ENCODE measurements at places on chromosomes 5 and 9. TPM values are rescaled to one million over a fixed set of nuclear protein-coding genes. Genes with fewer than 3 reads are reported as not detected.

Gene TMC1
- total RNA-seq, result 0.82 TPM

Gene LAMC3
- total RNA-seq, result 10.5 TPM

Gene FOXD1
- 0.46 TPM for total RNA-seq

Gene TRIM7
- 0.46 TPM for total RNA-seq

Gene SPACA9
- 21.2 TPM for total RNA-seq

Gene RIC1
- 19.4 TPM for total RNA-seq

Gene BTNL8
- 1.5 TPM for total RNA-seq

Gene ELOVL7
- total RNA-seq, result 5.9 TPM

Gene SGCD
- 20.9 TPM for total RNA-seq

GRCh38 chr5:168353216-168353957 is 61.9 kb downstream of the WWC1 start:
- no peak for DNase-seq

GRCh38 chr5:170508036-170508435 is 4.2 kb downstream of the KCNIP1 start:
- no peak for DNase-seq

- peak; percentile 85 for DNase-seq
These were observed at the start of gene PALM2AKAP2 for GRCh38 chr9:109779711-109780452. PALM2AKAP2 (plus strand) TSS chr9:109780198; CDS start chr9:109780489, 291 bp downstream.

GRCh38 chr5:143583409-143583808 is 179.9 kb upstream of the NR3C1 start:
- no peak for DNase-seq

DNA sequence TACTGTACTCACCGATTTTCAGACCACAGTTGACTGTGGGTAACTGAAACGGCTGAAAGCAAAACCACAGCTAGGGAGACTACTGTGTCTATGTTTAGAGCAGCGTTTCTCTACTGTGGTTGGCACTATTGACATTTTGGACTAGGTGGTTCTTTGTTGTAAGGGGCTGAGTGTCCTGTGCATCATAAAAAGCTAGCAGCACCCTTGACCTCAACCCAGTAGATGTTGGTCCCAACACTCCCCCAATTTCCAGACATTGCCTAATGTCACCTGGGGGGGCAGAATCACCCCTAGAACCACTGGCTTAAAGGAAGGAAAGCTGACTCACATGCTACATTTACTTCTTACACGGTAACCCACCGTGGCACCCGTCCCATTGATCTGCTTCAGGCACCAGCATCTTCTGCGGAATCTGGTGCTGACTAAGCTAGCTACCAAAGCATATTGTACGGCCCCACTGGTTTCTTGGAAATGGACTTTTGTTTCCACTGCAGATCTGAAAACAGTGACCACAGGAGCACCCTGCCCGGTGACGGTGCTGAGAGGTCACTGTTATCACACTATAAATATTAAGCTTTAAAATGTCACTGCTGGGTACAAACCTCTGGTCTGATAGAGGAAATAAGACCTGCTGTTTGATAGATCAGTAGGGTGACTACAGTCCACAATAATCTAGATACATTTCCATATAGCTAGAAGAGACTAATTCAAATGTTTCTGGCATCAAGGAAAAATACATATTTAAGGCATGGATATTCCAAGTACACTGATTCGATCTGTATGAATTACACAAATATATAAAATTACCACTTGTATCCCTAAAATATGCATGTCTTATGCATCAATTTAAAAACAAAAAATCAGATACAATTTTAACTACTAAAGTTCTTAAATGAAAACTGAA is 151.4 kb downstream of the HSD17B3 start:
- no peak for DNase-seq

DNA sequence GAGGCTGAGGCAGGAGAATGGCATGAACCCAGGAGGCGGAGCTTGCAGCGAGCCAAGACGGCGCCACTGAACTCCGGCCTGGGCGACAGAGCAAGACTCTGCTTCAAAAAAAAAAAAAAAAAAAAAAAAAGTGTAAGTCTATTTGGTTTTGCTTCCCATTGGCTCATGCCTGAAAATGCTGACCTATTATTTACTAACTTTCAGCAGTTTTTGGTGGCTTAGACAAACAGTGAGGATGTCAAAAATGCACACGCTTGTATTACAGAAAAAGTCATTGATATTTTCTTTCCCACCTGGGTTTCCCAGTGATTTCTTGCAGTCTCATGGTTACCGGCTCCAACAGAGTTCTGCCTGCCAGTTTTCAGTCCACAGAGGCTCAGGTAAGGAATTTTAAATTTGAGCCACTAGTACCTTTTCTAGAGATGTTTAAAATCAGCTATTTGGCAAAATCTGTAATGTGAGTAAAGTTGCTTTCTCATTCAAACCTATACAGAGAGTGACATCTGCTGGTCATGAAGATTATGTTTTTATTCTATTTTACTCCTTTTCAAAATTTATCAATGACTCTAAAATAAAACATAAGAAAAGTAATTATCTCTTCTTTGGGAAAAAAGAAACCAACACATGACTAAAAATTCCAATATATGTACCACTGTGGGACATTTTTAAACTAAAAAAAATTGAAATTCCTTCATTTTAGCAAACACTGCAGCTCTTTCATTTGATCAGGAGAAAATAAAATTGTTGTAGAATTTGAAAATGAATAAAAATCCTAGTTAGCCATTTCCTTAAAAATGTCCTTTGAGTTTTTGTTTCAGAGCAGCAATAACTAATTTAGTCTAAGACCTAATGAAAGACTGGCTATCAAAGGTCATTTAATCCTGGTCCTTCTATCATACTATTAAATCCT is 8.8 kb downstream of the FAM200C start:
- DNase-seq, result peak; percentile 64

DNA sequence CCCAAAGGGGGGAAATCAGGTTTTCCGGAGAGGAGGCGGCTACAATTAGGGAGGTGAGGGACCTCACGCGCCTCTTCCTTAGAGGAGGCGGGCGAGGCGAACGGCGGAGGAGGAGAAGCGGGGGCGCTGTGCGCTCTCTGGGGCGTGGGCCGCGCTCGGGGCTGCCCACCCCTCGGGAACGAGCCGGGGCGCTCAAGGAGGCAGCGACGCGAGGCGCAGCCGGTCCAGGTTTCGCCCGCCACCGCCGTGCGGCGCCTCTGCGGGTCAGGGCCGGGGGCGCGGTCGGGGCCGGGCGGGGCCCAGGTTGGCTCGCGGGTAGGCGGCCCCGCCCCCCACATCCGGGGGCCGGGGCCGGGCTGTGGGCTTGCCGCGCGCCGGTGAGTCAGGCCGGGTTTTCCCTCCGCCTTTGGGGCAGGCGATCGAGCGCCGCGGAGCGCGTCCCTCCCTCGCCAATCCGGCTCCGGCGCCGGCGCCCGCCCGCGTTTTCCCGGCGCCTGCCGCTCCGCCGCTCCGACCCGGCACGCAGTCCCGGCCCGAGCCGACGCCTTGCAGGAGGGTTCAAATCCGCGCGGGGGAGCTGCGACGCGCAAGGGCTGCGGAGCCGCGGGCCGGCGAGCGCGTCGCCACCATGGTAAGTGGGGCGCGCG is at the start of gene N4BP3:
N4BP3 (plus strand) TSS at position 392 of the 647 bp plus-strand sequence. CDS start 6,052 bp downstream, outside the sequence.
- peak; percentile 46 for DNase-seq

- DNase-seq, result no peak
These were observed 18.6 kb downstream of the EQTN start for GRCh38 chr9:27278374-27278773.

DNA sequence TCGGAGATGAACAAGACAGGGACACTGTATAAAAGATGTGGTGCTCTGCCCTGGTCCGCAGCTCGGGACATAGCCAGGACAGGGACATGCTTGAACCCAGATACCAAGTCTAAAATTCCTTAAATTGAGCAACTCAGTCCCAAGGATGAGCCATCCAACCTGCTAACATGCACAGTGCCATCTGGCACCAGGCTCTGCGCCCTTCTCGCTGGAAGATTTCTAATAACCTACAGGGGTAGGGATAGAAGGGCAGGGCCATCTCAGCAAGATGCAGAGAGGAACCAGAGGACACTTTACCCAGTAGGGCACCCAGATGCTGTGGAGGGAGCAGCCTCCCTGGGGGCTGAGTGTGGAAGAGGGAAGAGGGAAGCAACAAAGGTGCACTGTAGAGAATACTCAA is 60.1 kb downstream of the SEMA4D start:
- DNase-seq, result no peak

DNA sequence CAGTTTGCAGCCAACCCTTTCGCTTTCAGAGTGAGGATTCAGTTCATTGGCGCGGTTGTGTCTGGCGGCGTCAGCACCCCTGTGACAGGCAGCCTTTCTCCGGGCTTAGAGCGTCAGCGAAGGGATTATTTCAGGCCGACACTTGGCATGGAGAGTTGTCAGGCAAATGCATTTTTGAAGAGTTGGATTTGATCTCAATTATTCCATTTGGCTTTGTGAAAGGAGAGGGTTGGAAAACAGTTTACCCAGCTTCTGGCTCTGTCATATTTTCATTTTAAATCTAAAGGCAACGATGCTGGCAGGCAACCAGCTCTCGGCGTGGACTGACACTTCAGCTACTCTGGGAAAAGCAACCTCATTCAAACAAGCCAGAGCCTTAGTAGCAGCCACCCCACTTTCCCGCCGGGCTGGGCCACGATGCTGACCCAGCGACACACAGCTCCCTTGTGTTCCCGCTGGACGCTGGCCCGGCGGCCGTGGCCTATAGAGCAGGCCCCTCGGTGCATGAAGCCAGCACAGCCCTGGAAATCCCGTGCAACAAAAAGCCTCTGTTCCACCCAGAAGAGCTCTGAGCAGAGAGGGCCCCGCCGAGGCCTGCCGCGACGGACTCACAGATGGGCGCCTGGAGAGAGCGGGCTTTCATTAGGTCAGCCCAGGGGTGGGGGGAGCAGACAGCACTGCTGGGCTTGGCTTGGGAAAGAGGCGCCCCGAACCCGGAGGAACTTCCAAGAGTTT is 28.9 kb upstream of the LPCAT1 start:
- DNase-seq, result peak; percentile 65

- DNase-seq, result no peak
These were observed 90.1 kb downstream of the SNCAIP start for GRCh38 chr5:122401976-122402725.

- no peak for DNase-seq
These were observed 93.3 kb upstream of the PCSK5 start for GRCh38 chr9:75797085-75797580.

DNA sequence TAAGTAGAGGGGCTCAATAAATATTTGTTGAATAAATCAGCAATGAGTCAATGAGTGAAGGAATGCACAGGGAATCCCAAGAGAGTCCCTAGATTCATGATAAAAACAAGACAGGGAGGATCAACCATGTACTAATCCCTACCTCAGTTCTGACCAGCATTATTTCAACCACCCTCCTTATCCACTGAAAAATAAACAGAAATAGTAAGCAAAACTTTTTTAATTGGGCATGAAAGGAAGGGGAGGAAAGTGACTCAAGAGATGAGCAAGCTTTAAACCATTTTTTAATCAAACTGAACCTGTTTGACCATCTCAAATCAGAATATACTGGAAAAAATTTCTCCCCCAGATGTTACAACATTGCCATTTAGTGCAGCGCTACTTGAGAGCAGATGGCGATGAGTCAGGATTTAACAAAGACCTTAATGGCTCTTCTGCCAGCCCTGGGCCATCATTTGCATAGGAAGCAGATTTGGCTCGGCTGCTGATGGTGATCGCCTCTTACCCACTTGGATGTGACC is 194.8 kb upstream of the SLC30A5 start:
- DNase-seq, result no peak

- no peak for DNase-seq
These were observed 4.4 kb upstream of the MEF2C start for GRCh38 chr5:88887342-88887741.

- DNase-seq, result no peak
These were observed 113.1 kb upstream of the PCSK1 start for GRCh38 chr5:96546120-96546519.

GRCh38 chr9:108543251-108543778 is 312.5 kb downstream of the ACTL7B start:
- no peak for DNase-seq

- peak; percentile 54 for DNase-seq
These were observed 21.1 kb downstream of the SPARC start for GRCh38 chr5:151665613-151666012.

GRCh38 chr5:115484368-115484767 is 60.2 kb downstream of the FEM1C start:
- DNase-seq, result no peak

DNA sequence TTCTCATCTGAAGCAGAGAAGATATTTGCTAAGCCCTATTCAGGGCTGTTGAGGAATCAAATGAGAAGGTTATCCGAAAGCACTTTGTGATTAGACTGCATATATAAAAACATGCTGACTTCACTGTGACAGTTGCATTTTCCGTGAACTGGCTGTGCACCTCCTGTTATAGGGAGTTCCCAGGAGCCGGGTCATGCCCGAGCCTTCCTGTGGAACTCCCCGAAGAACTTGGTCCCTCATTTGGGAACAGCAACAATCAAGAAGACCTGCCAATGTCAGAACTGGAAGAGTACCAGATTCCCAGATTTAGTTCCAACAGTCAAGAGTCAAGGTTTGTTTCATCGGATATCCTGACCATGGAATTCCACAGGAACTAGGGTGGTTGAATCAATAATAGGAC is 130.4 kb upstream of the RAI14 start:
- DNase-seq, result no peak

DNA sequence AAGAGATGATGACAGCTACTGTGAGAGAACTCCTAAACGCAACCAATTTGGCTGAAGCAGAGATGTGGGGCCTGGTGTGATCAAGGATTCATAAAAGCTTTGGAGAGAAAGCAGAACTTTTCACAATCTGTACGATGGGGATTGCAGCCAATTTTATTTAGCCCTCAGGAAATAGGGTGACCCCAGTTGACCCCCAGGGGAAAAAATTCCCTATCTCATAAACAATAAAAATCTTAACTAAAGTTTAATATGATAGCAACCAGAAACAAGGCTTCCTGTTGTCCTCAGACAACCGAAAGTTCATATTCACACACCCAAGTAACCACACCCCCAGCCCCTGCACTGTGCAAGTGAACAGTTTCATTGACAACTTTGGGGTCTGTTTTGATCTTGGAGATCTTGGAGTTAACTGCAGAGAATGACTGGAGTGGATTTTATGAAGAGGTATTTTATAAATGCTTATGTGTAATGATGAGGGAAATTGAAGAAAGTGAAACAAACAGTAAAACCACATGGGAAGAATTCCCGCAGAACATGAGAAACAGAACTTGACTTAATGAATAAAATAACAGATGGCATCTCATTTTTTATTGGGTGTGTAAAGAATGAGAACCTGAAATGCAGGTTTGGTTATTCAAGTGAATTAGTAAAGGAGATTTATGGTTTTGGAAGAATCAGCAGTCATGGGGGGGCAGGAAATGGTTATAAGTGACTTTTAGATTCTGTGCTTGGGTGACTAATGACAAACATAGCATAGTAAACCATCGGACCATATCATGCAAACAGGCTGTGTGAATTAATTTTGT is 94.5 kb downstream of the PDE4D start:
- DNase-seq, result peak; percentile 75

DNA sequence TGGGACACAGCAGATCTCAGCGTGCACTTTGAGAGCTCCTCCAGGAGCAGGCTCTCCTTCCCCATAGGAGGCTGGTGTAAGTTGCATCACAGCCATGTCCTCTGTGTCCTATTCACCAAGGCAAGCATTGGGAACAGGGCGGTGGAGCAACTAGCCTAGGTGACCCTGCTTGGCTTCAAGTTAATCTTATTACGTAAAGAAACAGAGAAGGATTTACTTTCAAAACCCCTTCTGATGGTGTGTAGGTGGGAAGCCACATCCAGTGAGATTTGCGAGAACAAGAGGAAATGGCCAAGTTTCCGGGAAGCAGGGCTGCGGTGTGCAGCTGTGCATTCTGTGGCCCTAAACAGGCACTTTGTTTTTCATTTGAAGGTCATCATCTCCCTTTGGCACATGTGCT is 80.2 kb downstream of the TRIO start:
- DNase-seq, result no peak

- DNase-seq, result no peak
These were observed at the start of gene SLCO6A1 for GRCh38 chr5:102498271-102499034. SLCO6A1 (minus strand) TSS chr5:102499001; CDS start chr5:102498844, 157 bp downstream.
